ENCODE measurements at places on chromosomes 7 and 10.

GRCh38 chr7:28296571-28297483 is 115.5 kb upstream of the CREB5 start:
- no peak for DNase-seq

- no peak for DNase-seq
These were observed 8.6 kb downstream of the CPA5 start for GRCh38 chr7:130353196-130353595.

GRCh38 chr7:36591636-36592035 is 132.7 kb downstream of the AOAH start:
- DNase-seq = no peak

DNA sequence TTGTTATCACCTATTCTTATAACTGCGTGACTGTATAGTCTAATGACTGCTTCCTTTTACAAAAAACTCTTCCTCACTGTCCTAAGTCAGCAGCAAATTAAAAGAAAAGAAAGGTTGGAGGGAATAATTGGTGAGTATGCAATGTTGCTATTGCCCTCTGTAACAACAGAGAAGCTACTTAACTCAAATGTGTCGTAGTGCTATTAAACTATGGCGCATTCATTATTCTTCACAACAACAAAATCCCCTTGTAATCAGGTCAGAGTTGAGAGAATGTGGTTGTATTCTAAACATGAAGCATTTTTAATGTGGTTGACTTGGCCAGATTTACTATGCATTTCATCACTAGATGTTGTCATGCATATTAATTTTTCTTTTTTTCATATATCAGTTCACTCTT is 897.8 kb upstream of the PHF14 start:
- DNase-seq = no peak

DNA sequence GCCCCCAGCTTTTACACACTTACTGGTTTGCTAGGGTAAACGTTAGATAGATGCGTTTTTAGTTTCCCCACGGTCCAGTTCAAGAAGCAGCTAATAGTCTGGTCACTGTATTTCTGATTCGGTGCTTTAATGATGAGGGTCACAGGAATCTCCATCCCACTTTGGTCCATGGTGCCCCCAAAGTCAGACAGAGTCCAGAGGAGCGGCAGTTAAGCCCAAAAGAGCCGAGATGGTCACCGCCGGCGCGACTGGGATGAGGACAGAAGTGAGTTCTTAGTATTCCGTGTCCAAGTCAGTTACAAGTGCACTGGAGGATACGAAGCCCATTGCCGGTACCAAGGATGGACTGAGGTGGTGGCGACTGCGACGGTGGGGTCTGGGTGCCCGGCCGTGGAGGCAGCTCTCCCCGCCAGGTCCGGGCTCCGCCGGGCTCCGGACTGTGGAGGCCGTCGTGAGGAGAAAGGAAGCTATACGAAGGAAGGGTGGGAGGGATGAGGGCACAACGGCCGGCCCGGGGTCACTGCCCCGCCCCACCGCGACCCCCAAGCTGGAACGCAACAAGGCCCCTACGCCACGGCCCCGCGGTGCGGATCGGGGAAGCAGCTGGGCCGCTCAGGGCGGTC is 663 bp downstream of the HERPUD2 start:
- no peak for DNase-seq

- no peak for DNase-seq
These were observed 56.3 kb upstream of the YAE1 start for GRCh38 chr7:39509912-39510311.

DNA sequence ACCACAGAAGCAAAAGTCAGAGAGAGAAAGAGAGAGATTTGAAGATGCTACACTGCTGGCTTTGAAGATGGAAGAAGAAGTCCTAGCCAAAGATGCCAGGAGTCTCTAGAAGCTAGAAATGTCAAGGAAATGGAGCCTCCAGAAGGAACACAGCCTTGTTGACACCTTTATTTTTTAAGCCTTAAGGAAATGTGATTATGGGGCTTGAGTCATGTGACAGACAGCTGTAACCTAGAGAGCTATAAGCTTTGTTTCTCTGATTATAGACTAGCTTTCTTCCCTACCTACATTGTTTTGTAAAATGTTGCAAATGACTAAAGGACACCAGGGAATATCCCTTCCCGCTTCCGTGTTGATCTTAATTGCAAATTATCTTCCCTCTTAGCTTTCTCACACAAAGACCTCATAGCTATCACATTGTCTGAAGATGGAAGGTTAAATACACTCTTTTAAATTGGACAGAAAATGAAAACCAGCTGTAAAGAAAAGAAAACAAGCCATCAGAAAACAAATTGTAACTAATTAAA is 199.9 kb downstream of the ARHGAP12 start:
- DNase-seq = no peak

GRCh38 chr10:105037022-105037421 is 395.9 kb downstream of the SORCS3 start:
- no peak for DNase-seq

All from HFFc6 (cell line).